ENCODE measurements at places on chromosomes 13 and 19.

- H3K4me1 ChIP-seq, result peaks cover 15% of the 10 kb centered on the region
- H3K27ac ChIP-seq, result no peak overlapping the region
- H3K36me3 ChIP-seq, result no peaks in the 10 kb centered on the region
- no peaks in the 10 kb centered on the region for H3K27me3 ChIP-seq
- H3K4me3 ChIP-seq, result no peak overlapping the region
Measured at GRCh38 chr13:26485288-26485687, 72.2 kb upstream of the WASF3 start.

DNA sequence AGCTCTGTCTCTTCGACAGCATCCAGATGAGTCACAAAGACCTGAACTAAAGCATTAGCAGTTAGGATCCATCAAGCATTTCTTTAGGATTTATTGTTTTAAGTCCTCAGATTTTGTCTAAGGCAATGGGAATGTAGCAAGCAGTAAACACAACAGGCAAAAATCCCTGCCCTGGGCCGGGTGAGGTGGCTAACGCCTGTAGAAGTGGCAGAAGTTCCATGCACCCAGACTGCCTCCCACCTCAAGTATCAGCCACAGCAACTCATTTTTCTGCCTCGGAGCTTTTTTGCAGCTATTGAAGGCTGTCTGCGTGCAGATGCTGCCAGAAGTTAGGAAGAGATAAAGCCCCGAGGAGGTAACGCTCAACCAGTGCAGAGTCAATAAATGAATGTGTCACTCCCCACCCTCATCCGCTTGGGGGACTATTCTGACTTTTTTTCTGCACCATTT is 47.1 kb upstream of the MRI1 start:
- H3K4me1 ChIP-seq, result no peaks in the 10 kb centered on the region
- H3K4me3 ChIP-seq, result no peak overlapping the region
- H3K36me3 ChIP-seq, result no peaks in the 10 kb centered on the region
- no peaks in the 10 kb centered on the region for H3K27me3 ChIP-seq

- no peak overlapping the region for H3K27ac ChIP-seq
- no peaks in the 10 kb centered on the region for H3K27me3 ChIP-seq
- no peaks in the 10 kb centered on the region for H3K36me3 ChIP-seq
- no peaks in the 10 kb centered on the region for H3K4me1 ChIP-seq
- no peak overlapping the region for H3K4me3 ChIP-seq
- no peak for DNase-seq
Measured at GRCh38 chr13:111652676-111653075, 332.2 kb downstream of the TEX29 start.

DNA sequence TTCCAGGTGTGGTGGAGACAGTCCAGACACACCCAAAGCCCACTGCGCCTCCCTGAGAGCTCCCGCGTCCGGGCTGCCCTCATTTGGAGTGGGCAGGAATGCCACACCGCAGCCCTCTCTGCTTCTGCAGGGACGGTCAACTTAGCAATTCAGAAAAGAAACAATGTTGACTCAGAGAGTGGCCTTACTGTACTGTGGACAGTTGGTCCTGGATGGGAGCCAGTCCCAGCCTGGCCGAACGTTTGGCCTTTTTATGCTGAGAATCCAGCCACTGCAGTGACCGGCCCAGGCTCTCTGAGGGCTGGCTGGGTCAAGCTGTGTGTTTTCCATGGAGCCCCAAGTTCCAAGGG is 7.2 kb downstream of the GAS6 start:
- H3K27me3 ChIP-seq, result no peaks in the 10 kb centered on the region
- DNase-seq, result no peak
- H3K4me1 ChIP-seq, result peaks cover 5% of the 10 kb centered on the region
- H3K4me3 ChIP-seq, result no peak overlapping the region
- H3K36me3 ChIP-seq, result no peaks in the 10 kb centered on the region
- H3K27ac ChIP-seq, result no peak overlapping the region

DNA sequence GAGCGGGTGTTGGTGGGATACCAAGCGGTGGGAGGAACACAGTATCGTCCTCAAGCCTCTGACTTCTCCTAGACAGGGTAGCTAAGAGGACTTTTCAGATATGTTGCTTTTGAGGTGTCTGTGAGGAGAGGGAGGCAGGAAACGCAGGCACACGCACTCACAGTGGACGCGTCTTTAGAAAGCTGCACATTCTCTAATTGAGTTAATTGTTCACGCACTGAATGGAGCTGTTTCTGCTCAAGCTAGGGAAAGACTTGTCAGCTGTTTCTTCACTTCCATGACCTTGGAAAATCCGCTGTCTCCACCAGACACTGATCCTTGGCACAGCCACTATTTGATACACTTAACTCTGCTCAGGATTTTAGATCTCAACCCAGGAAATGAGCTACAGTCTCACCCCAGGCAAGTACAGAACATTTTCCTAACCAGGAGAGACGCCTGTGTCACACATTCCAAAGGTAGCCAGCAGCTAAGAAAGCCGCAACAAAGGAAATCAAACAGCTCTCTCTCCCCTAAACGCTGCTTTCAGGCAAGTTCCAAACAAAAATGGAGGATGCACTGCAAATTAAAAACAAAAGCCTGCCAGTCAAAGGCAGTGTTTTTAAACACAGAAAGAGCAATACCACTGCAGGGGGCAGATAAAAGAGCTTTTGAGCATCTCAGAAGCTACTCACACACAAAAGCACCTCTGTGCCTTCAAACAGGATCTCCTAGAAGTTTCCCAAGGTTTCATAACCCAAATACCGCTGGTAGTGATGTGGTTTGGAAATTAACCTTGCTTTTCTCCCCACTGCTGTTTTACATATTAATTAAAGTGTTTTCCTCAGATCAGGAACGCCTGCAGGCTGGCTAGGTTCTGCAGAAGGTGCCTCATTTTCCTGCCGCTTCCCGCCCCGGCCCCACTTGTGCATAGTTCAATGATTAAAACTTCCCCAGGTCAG is 57.3 kb downstream of the IRS2 start:
- no peak overlapping the region for H3K4me3 ChIP-seq
- no peak for DNase-seq
- no peak overlapping the region for H3K27ac ChIP-seq
- no peaks in the 10 kb centered on the region for H3K4me1 ChIP-seq
- H3K27me3 ChIP-seq, result no peaks in the 10 kb centered on the region

DNA sequence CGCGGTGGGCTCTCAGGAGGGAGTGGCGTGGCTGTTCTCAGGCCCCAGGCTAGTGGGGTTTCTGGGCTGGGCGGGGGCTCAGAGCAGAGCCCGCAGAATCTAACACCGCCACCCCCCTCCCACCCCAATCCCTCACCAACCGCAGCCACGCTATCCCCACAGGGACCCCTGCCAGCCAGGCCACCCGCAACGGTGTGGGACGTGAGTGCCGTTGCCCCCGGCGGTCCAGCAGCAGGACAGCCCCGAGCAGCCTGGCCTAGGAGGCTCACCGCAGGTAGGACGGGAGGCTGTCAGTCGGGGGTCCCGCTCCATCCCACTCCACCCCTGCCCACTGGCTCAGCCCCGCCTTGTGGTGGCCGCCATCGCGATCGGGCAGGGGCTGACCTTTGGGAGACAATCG is at the start of gene NTN5:
Gene NTN5, minus strand, starts transcription at position 24 of the 400 bp plus-strand sequence. CDS start 2,031 bp downstream, outside the sequence.
- no peak within 1 kb of the TSS for H3K27ac ChIP-seq
- H3K27me3 ChIP-seq, result no peaks in the 10 kb centered on the region
- H3K4me1 ChIP-seq, result peaks cover 7% of the 10 kb centered on the region

All from naive thymus-derived CD4-positive, alpha-beta T cell (primary cell).